Mesenteric fat pad (tissue), 1 donor: ENCODE measurements at places on chromosomes 7 and 10. TPM values are rescaled to one million over a fixed set of nuclear protein-coding genes. Genes with fewer than 3 reads are reported as not detected.

- DNase-seq = no peak
Measured at GRCh38 chr7:22332461-22332870, 24.5 kb downstream of the RAPGEF5 start.

- no peak for DNase-seq
Measured at GRCh38 chr10:87850742-87851205, 12.6 kb downstream of the KLLN start.

- DNase-seq = no peak
Measured at GRCh38 chr7:134691546-134692343, 45.1 kb downstream of the BPGM start.

GRCh38 chr7:131076032-131076431, 251.6 kb upstream of the MKLN1 start:
- no peak for DNase-seq

DNA sequence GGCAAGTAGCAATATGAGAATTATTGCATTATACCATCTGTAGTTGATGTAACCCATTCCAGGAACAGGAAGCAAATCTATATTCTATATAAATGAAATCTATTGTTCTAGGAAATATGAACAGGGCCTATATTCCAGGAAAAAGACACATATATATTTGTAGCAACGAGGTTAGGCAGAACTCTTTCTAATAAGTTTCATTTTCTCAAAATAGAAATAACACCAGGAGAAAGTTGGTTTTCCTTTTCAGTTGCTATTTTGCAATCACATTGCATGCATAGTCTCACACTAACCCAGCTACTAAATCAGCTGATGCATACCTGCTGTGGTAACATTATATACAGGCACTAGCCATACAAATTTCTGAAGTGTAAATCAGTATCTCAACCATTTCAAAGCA, 6.2 kb upstream of the IFIT2 start:
- no peak for DNase-seq

- no peak for DNase-seq
Measured at GRCh38 chr7:151921451-151921850, 34.8 kb upstream of the GALNTL5 start.

DNA sequence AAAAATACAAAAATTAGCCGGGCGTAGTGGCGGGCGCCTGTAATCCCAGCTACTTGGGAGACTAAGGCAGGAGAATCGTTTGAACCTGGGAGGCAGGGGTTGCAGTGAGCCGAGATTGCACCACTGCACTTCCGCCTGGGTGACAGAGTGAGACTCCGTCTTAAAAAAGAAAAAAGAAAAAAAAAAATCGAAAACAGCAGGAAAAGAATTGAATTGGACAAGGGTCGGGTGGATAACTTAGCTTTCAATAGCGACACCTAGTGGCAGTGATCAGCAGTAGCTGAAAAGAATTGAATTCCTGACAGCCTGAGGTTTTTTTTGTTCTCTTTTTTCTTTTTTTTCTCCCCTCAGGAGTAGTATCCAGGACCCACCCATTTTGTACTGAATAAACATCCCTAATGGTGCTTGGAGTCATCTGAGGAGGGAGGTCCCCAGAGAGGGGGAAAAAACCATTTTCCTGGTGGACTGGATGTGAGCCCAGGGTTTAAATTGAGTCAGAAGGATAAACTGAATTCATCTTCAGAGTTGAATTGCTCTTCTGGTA, 55.1 kb downstream of the CYCS start:
- DNase-seq = no peak

DNA sequence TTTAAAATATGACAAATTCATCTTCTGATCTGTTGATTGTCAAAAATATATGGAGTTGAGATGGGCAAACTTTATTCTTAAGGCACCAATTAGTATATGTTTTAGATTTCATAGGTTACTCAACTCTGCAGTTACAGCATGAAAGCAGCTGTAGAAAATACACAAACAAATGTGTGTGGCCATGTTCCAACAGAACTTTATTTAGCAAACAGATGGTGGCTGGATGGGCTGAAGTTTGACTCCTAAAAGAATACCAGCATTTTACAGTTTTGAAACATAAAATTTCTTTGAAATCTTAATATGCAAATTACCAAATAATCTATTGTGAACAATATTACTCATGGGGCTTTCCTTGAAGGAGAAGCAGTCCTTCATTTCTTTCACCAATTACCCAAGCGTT, 1206.0 kb upstream of the LRRTM3 start:
- no peak for DNase-seq

SLC26A4 gene
- 0.67 TPM for total RNA-seq

GRCh38 chr7:155233311-155234157, 64.1 kb upstream of the INSIG1 start:
- DNase-seq = no peak

ASB4 gene
- total RNA-seq = 0.29 TPM

GRCh38 chr7:15430191-15430590, 131.6 kb downstream of the AGMO start:
- DNase-seq = no peak

DNA sequence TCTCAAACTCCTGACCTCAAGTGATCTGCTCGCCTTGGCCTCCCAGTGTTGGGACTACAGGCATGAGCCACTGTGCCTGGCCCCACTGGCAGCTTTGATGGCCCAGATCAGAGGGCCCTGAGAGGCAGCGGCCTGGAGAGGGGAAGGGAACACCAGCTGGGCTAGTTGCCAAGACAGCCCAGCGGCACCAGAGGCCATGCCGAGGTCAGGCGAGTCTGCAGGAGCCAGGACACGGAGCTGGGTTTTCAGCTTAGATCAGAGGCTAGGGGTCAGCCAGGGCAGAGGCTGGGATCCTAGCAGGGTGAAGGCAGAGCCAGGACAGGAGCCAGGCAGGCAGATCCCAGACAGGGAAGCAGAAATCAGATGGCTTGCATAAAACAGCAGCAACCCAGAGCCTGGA, 92.9 kb downstream of the MYL10 start:
- DNase-seq = no peak

CPVL gene
- total RNA-seq = 49.8 TPM

DNA sequence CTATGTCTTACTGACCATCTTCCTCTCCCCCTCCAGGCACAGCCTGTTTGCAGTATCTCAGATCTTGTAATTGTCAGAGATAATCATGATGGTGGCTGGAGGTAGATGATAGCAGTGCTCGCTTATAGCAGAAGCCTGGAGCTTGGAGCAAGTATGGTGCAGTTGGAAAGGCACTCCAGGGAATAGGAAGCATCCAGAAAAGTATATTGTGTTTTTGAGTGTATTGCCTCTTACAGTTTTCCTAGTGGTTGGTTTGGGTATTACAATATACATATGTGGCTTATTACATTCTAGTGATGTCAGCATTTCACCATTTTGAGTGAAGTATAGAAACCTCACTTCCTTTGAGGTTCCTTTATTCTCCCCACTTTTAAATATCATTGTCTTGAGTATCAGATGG, 101.5 kb downstream of the STK31 start:
- DNase-seq = no peak

DNA sequence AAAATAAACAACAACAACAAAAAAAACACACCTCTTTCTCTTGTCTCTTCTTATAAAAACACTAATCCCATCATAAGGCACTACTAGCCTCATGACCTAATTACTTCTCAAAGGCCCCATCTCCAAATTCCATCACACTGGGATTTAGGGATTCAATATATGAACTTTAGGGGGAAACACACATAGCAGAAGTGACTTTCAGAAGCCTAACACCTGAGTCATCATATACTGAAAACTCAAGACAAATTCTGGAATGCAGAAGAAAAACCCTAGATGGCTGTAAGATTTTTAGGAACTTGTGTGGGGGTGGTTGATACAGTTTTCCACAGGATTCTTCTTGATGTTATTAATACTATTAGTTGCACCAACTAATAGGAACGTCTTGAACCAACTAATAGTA, 33.7 kb upstream of the CSTF2T start:
- no peak for DNase-seq

CDNF gene
- 1.4 TPM for total RNA-seq

DNA sequence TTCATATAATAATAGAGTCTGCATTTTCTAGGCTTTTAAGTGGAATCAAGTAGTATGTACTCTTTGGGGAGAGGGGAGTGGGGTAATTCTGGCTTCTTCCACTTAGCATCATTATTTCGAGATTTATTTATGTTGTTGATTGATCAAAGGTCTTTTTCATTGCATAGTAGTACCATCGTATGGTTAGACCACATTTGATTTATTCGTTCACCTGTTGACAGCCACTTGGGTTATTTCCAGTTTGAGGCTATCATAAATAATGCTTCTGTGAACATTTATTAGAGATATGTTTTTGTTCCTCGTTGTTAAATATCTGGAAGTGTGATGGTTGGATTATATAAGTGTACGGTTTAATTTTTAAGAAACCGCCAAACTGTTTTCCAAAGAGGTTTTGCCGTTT, 52.8 kb downstream of the AHCYL2 start:
- DNase-seq = no peak
